EH (cell line): ENCODE measurements at places on chromosomes 1 and 21.
A peak's percentile ranks its signal among the peaks of the same experiment; 100 is the strongest.

GRCh38 chr1:197184190-197184589 lies 37.7 kb upstream of the ASPM start:
- DNase-seq = peak; percentile 19

DNA sequence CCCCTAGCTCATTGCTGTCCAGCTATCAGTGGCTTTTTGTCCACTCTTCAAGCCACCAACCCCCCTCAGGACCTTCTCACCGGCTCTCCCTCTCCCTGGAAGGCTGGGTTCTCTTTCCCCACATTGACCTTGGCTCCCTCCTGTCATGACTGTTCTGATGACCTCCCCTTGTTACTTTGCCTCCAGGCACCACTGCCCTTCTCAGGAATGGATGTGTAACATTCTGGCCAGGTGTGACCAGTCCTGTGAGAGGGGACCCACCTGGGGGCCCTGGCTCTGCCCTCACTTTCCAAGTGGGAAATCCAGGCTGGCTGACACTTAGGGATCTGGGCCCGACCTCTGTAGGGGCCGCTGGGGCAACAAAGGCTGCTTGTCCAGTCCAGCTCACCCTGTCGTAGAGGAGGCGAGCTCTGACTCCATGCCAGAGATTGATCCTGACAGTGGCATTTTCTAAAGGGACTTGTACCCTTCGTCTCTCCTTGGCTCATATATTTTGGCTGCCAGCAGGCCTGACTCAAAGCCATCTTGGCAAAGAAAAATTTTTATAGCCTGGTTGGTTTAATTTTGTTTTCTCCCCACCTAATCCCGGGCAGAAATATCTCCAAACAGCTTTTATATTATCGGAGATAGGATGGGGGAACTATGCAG lies 37.9 kb upstream of the USP24 start:
- no peak for DNase-seq

DNA sequence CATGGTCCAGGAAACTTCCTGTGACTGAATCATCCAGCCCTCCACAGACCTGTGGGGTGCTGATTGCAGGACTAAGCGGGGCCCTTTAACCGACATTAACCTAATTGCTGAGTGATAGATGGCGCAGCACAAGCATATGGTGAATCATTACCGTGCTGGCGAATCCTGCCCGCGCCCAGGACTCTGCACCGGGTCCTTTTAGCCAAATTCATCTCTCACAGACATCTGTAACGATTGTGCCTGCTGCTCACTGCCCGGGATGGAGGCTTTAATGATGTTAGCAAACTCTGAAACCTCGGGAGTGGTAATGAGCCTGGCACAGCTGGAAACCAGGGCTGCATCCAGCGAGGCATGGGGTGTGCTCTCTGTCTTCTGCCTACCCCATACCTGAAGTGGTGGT lies 147.3 kb upstream of the CD34 start:
- DNase-seq = no peak

DNA sequence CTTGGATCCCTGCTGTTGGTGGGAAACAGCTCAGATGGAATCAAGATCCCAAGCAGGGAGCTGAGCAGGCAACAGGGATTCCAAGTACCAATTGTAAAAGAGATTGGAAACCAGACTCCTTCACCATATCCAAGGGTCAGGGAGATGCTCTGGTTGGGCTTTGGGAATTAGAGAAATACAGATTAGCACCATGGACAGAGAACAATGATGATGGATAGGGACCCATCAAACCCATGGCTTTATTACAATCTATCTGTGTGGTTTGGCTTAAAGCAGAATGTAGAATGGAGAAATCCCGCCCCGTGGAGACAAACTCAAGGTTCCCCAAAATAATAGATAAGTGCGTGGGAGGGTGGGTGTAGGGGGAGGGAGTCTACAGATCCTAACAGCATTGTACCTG lies 120.7 kb upstream of the CSF3R start:
- peak; percentile 3 for DNase-seq

DNA sequence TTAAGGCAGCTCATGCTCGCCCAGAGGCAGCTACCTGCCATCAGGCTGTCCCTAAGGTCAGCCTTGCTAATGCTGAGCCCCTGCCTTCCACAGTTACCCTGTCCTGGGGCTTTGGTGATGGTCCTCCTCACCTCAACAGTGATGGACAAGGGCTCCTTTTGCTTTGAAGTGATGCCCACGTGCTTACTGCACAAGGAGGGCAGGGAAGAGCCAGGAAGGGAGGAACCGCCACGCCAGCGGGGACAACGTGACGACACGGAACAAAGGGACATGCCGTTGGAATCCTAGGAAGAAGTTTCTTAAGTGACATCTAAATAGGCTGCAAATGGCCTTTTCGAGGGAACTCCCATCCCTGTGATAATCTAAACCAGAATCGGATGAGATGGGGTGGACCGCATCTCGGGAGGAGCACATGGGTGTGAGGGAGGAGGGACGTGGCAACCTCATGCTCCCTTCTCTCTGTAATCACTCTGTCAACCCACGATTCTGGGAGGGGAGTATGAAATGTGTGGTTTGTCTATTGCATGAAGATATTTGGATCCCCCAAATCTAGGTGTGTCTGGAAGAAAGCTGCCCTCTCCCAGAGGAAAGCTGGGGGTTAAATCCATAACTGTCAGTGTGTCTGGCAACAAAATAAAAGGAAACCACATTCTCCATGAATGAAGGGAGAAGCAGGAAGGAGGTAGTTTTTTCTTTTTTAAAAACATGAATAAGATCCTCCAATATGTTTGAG lies 110.9 kb upstream of the IRF2BP2 start:
- no peak for DNase-seq

GRCh38 chr1:175146529-175147213 lies 45.9 kb downstream of the KIAA0040 start:
- peak; percentile 65 for DNase-seq

- DNase-seq = no peak
Measured at GRCh38 chr1:234555390-234556024, 54.5 kb downstream of the IRF2BP2 start.

GRCh38 chr1:203720242-203720641 lies 44.7 kb upstream of the LAX1 start:
- DNase-seq = no peak

DNA sequence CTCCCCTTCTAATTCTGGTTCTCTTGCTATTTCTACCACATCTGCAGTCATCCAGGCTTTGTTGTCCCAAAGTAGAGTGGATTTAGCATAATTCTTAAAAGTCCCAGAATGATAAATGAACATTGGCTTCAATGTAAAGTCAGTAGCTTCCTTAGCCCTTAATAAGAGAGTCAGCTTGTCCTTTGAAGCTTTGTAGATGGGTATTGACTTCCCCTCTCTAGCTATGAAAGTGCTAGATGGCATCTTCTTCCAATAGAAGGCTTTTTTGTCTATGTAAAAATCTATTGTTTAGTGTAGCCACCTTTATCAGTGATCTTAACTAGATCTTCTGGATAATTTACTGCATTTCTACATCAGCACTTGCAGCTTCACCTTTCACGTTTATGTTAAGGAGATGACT lies 181.4 kb upstream of the B3GALT2 start:
- no peak for DNase-seq

- no peak for DNase-seq
Measured at GRCh38 chr1:158976219-158976618, 33.5 kb upstream of the IFI16 start.

DNA sequence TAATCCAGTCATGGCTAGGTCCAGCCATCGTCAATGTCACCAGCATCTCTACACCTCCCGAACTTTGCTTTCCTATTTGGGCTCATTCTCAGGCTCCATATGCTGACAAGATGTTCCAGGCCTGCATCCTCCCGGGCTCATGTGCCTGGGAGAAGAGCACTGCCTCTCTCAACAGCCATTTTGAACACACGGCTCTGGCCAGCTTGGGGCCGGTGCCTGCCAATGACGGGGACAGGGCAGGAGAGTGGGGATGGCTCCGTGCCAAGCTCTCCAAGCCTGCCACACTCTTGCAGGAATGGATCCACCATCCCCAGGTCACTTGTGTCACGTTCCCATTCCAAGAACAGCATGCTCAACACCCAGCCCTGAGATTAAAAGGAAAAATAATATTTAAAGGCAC lies 61.4 kb upstream of the PAX7 start:
- DNase-seq = no peak

GRCh38 chr21:39812983-39813382 lies 54.3 kb upstream of the PCP4 start:
- no peak for DNase-seq
